Activated CD4-positive, alpha-beta T cell treated with anti-CD3 and anti-CD28 coated beads for 24 hours (primary cell): ENCODE measurements at places on chromosomes 1 and 21.
A peak's percentile ranks its signal among the peaks of the same experiment; 100 is the strongest.

DNA sequence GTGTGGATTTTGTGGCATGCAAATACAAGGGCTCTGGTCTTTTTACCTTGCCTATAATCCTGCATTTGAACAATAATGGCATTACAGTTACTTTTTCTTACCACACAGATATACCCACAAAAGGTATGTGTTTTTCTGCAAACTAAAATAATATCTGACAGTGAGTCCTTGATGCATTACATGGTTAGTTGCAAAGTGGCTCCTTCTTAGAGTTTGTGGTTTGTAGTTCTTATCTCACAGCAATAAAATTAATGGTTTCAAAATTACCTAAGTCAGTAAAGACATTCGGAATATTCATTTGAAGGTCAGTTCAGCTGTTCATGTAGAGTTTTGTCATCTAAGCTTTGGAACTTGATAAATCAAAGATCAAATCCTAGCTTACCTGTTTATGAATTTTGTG is 43.5 kb downstream of the SNX7 start:
- no peak for DNase-seq

- DNase-seq, result no peak
Observed at GRCh38 chr1:63888984-63889383, 115.2 kb downstream of the ROR1 start.

- DNase-seq, result no peak
Observed at GRCh38 chr1:16724718-16725438, 15.4 kb upstream of the RNU1-4 start.

DNA sequence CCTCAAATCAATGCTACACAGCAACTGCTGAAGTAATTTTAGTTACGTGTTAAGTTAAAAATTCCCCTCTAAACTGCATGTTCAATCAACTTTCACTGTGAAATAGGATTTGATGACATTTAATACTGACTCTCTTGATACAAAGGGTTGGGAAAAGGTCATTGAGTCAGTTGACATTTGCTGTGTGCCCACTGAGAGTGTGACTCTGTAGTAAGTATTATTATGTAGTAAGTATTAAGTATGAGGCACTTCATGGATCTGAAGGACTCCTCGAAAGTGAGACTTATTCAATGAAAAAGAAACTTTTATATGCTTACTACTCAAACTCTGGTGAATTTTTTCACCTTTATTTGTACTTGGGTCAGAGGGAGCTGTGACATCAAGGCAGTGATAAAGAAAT is 83.1 kb upstream of the S1PR1 start:
- DNase-seq, result no peak

DNA sequence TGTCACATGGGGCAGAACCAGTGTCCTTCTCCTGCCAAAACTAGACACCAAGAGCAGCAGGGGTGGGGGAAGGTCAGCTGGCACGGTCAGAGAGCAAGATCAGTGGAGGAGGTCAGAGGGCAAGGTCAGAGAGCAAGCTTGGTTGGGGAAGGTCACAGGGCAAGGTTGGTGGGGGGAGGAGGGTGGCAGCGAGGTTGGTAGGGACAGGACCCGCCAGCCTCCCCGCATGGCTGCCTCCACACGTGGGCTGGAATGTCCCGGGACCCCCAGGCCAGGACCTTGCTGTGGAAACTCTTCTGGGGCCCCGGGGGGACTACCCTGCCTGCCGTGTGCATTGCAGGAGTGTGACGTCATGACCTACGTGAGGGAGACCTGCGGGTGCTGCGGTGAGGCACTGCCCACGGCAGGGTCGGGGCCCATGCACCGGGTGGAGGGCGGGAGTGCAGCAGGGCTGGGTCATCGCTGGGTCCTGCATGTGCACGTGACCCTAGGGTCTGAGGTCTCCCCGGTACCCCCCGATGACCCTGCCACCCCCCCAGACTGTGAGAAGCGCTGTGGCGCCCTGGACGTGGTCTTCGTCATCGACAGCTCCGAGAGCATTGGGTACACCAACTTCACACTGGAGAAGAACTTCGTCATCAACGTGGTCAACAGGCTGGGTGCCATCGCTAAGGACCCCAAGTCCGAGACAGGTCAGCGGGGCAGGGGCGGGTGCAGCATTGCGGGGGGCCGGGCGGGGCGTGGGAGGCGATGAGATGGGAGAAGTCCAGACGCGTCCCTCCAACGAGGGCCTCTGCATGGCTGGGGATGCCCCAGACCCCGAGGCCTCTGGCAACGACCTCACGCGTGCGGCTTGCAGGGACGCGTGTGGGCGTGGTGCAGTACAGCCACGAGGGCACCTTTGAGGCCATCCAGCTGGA is 27.3 kb downstream of the COL6A2 start:
- DNase-seq, result no peak

DNA sequence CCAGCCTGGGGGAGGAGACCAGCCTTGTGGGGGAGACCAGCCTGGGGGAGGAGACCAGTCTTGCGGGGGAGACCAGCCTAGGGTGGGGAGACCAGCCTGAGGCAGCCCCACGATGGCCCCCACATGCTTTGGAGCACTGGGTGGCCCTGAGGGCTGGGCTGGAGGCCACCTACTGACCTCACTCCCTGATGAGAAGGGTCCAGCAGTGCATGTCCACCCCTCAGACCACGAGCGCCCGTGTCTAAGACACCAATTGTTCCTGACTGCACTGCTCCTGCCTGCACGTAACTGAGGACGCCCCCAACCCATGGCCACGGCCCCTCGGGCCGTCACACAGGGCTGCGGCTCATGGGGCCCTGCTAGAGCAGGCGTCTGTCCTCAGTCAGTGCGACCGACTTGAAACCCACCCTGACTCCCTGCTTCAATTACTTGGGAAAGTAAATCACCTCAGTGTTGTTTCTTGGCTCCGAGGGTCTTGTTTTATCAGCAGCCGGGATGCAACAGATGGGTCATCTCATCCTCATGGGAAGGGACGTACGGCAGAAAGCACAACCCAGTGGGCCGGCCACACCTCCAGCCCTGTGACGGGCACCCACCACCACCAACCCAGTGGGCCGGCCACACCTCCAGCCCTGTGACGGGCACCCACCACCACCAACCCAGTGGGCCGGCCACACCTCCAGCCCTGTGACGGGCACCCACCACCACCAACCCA is at the start of gene SPATC1L:
Gene SPATC1L, minus strand, starts transcription at position 550 of the 715 bp plus-strand sequence. CDS start 1,643 bp downstream, outside the sequence.
- DNase-seq, result peak; percentile 21

DNA sequence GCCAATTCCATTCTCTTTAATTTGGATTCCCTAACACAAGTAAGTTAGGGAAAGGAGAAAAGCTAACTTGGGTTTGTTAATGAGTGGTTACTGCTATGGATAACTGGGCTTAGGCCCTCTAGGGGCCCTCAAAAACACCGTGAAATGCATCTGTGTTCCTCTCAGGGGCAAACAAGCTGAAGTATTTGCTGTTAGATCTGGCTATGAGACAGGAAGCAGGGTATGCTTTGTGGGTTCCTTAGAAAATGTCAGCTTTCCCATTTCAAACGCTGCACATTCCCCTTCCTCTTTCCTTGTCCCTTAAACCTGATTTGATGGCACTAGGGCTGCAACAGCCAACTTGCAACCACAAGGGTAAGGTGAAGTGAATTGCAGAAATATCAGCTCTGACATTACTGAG is 5.7 kb upstream of the CAP1 start:
- no peak for DNase-seq

DNA sequence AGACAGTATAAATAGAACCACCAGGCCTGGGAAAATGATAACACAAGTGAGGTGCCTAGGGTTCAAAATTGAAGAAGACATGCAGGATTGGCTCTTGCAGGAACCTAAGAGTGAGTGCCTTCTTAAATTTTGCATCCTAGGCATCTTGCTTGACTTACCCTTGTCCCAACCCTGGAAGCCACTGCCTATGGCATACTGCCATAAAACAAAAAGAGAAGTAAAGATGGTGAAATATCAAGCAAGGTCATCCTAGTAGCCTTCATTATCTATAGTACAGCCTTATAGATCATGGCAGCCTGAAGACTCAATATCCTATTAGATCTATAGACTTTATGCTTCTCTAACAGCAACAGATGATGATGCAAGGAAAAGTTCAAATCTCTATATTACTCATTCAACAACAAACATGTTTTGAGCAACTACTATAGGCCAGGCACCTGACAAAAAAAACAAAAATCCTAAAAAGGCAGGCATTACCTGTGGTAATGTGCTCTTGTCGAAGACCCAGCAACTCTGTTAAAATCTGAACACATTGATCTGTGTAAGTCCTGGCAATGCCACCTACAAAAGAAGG is 6.3 kb downstream of the AP4B1 start:
- DNase-seq, result no peak

DNA sequence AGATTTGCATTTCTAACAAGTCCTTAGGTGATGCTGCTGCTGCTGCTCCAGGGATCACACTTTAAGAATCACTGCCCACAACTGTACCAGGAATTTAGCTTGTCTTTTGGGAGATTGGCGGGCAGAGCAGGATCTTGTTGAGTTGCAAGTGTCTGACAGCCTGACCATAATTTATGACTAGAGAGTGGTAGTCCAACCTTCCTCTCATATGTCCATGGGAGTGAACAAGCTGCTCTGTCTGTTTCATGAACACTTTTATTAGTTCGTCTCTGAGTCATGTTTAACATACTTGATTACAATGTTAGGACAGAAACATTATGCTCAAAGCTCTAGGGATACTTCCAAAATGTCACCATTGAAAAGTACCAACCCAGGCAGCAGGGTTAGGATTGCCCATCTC is 169.6 kb downstream of the TGFB2 start:
- no peak for DNase-seq

- no peak for DNase-seq
Observed at GRCh38 chr1:223008808-223009207, 134.2 kb downstream of the TLR5 start.

DNA sequence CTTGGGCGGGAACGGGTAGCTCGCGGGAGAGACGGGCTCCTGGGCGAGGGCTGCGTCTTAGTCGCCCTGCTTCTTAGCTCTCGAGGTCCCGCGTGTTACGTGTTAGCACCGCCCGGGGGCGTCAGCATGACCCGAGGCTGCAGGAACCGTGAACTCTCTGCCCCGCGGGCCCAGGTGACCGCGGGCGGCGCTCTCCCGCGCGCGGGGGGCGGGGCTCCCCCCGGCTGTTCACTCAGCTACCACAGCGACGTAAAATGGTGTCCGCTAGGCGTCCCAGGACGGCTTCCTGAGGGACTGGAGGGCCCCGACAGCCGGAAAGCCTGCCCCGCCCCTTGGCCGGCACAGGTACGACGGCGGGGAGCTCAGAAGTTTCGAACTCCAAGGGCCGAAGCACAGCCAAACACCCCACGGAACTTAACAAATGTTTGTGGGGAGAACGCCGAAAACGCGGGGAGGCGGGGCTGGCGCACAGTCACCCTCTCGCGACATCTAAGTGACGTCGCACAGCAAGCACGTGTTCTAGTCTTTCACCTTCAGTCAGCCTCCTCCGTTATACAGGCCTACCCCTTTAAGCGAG is 780 bp upstream of the RBM15 start:
- peak; percentile 88 for DNase-seq

- no peak for DNase-seq
Observed at GRCh38 chr1:13956393-13956792, 256.4 kb downstream of the PRDM2 start.

GRCh38 chr1:209577346-209577745 is 6.2 kb upstream of the CAMK1G start:
- no peak for DNase-seq

- DNase-seq, result no peak
Observed at GRCh38 chr21:41369105-41369919, 7.5 kb downstream of the MX2 start.

DNA sequence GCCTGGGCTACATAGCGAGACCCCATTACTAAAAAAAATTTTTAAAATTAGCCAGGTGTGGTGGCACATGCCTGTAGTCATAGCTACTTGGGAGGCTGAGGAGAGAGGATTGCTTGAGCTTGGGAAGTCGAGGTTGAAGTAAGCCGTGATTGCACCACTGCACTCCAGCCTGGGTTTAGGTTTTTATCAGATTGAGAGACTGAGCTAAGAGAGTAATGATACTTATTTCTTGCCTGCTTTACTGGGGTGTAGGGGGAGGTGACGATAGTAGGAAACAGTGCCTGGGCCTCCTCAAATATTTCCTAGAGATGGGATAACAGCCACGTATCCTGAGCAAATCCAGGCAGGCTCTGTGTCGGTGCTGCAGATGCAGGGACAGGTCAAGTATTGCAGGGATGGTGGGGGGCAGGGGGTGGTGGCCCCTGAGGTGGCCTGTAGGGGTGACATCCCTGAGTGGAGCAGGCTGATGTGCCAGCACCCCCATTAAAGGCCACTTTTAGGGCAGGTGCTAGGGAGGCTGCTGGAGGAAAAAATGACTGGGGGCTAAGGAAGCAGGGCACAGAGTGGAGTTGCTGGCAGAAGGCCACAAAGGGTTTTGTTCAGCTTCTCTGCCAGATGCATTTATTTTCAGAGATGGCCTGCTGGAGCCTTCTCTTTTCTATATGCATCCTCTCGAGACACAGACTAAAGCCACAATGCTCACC is 130.5 kb downstream of the RHOU start:
- no peak for DNase-seq

DNA sequence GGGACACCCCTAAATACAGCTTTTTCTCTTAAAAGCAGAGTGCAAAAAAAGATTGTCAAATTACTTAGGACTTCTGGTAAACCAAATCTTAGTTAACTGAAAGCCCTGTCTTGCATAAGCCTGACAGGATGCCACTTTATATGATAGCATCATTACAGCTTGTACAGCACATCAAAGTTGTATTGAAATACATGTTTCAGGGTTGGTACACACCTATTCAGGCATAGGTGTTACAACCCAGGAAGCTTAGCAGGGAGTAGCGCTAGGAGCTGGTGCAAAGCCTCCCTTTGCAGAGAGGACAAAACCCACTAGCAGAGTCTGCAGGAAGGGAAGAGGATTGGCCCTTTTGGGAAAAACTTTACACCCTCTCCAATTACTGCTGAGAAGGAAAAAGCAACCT is 258.9 kb upstream of the SGIP1 start:
- no peak for DNase-seq

- DNase-seq, result no peak
Observed at GRCh38 chr1:201430776-201431175, 9.2 kb upstream of the TNNI1 start.

DNA sequence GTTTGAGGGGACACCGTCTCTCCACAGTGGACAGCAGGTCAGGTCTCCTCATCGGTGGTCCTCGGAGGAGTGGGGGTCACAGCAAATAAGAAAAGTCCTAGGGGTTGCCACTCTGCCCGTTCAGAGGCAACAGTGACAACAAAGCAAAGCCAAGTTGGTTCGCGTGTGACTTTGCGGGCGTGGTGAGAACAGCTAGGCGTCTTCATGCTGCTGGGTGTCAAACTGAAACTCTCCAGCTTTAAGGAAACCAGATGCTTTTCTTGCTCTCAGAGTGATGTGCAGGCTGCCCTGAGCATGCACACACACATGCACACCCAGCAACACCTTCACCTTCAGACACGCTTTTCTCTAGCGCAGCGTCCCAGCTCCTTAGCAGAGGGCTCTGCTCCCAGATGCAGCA is 70.1 kb upstream of the ARHGEF16 start:
- DNase-seq, result no peak
